Activated naive CD4-positive, alpha-beta T cell treated with anti-CD3 and anti-CD28 coated beads for 36 hours (primary cell): ENCODE measurements at places on chromosomes 11 and 22.

DNA sequence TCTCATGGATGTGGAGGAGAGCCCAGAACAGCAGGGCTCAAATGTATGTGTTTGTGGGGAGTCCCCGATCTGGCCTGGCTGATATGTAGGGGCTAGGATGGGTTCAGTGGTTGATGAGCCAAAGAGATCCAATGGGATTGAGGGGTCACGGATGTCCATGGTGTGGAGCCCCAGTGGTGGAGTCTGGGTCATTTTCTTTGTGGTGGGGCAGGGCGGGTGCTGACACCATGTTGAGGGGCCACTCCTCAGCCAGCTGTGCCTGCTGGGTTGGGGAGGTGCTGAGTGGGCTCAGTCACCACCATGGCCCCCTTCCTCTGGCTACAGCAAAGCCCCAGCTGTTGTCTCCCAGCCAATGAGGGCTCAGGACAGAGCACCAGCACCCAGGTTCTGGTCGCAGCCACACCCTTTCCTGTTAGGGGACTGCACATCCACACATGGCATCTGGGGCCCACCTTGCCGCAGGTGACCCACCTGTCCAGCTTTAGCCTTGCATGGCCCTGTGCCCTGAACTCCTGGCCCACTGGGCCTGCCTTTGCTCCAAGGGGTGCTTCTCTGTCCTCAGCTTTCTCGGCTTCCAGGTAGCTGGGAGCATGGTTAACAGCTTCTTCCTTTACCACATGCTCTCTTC lies 3.2 kb upstream of the GNAZ start:
- DNase-seq, result no peak

- no peak for DNase-seq
Measured at GRCh38 chr11:89583580-89583979, 92.4 kb upstream of the NOX4 start.

DNA sequence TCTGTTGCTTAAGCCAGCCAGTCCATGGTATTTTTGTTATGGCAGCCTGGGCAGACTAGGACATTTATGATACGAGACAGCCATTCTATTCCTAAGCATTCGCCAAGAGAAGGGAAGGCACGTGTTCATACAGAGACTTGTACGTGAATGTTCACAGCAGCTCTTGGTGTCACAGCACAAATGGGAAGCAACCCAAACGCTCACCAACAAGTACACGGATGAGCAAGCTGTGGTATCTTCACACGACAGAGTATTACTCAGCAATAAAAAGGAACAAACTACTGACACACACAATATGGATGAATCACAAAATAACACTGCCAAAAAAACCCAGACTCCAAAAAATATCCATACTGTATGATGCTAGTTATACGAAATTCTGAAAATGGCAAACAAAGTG lies 85.1 kb downstream of the PHF21B start:
- no peak for DNase-seq

DNA sequence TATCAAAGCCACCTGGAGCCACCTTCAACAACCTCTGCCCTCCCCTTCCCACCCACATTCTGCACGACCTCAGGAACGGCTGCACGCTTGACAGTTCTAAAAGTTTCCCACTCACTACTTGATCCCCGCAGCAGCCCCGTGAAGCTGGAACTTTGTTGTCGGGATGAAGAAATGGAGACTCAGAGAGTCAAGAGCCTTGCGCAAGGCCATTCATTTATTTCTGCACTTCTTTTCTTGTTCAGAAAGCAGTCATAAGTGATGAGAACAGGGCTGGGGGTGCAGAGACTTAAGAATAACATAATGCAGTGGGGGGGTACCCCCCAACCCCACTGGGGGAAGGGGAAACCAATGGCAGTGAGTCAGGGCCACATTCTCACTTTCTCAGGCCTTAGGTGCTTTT lies 2.2 kb upstream of the ZFTA start:
- peak; percentile 13 for DNase-seq

- DNase-seq, result peak; percentile 67
Measured at GRCh38 chr11:64854534-64855502, 10.4 kb upstream of the CDC42BPG start.

- DNase-seq, result no peak
Measured at GRCh38 chr11:66365166-66365565, 6.4 kb downstream of the SLC29A2 start.

DNA sequence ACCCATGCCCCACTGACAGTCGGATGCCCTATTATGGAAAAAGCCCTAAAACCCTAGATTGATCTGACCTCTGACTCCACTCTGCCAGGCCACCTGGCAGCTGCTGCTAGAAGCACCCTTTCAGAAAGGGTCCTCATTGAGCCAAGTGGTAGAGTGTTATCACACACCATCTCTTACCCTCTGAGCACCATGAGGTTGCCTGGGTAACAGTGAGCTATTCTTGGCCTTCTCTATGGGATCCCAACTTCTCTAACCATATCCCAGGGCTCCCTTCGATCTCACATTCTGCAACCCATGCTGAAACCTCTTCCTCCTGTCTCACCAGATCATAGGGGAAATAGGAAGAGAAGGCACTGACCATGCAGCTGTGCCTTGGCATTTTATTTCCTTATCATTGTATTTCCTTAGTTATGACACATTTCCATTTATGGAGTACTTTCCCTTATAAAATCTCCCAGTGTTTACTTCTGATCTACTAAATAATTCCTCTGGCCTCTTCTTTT lies 52.7 kb downstream of the MPPED2 start:
- DNase-seq, result no peak

- DNase-seq, result no peak
Measured at GRCh38 chr11:59941091-59941490, 2.9 kb downstream of the OOSP1 start.

DNA sequence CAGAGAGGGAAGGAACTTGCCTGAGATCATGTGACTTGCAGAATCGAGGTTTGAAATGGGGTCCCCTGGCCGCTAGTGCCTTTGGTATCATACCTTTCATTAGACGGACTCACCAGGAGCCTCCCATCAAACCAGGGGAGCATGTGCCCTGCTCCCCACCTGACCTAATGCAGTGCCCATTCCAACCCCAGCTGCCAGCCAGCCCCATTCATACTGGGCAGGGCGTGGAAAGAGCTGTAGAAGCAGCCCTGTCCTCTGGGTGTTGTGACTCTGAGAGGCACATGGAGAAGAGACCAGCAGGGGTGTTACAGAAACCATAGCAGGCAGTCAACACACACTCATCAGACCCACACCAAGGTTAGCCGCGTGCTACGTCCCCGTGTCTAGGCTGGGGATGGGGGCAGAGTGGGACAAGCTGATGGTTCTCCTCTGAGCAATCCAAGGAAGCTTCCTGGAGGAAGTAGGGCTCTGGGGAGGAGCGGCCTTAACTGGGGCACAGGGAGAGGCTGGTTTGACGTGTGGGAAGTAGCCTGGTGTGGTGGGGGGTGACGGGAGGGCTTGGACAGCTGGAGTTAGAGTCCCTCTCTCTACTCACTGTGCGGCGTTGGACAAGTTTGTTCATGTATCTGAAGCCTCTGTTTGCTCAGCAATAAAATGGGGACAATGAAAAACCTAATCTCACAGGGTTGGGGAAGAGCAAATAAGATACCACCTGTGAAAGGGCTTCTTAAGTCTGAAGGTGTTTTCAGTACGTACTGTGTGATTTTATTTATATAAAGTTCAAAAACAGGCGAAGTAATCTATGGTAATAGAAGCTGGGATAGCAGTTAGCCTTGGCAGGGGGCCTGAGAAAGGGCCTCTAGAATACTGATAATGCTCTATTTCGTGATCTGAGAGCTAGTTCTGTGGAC lies 14.0 kb downstream of the GRIK4 start:
- DNase-seq, result no peak

DNA sequence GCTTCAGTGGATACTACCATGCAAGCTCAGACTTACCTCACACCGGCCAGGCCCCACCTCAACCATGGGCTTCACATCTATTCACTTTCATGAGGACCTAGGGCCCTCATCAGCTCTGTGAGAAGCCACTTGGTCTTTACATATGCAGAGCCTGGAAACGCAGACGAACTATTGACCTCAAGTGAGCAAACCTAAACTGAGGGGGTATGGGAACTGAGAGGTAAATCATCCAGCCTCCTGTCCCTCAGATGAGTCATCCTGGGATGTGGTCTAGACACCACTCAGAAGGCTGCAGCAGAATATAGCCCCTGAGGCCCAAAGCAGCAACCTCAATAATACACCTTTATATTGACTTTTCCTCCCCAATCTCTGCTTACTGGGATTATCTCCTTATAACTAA lies 578.0 kb downstream of the INSC start:
- no peak for DNase-seq

- DNase-seq, result no peak
Measured at GRCh38 chr11:12587333-12587991, 86.8 kb upstream of the TEAD1 start.

DNA sequence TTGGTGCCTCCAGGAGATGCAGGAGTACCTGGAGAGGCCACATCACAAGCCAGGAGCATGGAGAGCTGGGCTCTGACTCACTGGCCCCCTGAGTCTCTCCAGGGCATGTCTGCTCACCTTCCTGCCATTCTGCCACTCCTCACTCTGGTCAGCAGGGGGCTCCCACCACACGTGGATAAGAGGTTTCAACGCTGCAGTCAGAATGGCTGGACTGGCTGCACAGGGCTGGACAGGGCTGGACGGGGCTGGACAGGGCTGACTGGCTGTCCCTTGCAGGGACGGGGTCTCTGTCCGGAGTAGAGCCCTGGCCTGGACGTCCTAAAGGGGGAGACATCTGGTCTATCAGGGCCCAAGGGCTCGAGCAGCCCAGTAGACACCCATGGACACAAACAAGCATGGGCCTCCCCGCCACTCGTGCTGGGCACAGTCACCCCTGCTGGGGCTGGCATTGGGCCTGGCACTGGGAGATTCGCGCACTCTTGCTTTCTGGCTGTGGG lies 34.6 kb downstream of the CYTH4 start:
- peak; percentile 85 for DNase-seq

DNA sequence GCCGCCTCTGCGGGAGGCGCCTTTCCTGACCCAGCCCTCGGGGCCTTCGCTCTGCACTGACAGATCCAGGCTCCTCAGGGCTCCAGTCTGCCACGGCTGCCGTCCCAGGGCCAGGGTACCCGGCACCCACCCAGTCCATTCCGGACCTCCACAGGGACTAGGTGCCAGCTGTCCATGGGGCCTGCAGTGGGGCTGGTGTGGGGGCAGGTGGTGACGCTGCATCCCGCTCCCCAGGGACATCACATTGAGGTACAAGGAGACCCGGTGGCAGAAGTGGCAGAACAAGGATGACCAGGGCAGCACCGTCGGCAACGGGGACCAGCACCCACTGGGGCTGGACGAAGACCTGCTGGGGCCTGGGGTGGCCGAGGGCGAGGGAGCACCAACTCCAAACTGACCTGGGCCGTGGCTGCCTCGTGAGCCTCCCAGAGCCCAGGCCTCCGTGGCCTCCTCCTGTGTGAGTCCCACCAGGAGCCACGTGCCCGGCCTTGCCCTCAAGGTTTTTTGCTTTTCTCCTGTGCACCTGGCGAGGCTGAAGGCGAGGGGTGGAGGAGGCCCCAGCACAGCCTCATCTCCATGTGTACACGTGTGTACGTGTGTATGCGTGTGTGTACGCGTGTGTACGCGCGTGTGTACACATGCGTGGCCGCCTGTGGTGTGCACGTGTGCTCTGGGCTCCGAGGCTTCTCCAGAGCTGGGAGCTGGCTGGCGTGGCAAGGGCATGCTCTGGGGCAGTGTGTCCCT lies 16.7 kb downstream of the RNH1 start:
- DNase-seq, result no peak
